Cortex of kidney (tissue), 1 donor: ENCODE measurements at places on chromosomes 5 and 9.

DNA sequence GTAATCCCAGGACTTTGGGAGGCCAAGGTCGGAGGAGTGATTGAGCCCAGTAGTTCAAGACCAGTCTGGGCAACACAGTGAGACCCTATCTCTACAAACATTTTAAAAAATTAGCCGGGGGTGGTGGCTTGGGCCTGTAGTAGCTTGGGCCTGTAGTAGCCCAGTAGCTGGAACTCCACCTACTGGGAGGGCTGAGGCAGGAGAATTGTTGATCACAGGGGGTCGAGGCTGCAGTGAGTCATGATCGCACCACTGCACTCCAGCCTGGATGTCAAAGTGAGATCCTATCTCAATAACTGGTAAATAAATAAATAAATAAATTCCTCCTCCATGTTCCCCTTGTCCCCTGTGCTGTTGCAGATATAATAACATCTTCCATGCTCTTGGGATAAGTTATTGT lies 14.3 kb downstream of the VCAN start:
- no peak for DNase-seq

- DNase-seq, result no peak
Observed at GRCh38 chr5:45225571-45226031, 416.9 kb downstream of the MRPS30 start.

DNA sequence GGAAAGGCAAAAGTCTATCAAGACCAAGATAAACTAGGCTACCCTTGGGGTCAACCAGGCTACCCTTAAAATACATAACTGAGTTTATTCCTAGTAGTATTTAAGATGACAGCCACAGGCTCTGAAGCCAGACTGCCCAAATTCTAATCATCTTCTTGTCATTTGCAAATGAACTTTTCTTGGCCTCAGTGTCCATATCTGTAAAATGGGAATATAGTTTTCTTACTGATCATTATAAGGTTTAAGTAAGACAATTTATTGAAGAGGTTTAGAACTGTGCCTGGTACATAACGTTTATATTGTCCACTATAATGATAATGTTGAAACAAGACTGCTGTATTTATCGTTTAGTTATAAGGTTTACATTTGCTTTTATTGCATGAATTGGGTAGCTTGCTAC lies 112.5 kb downstream of the SLC12A2 start:
- DNase-seq, result no peak

- DNase-seq, result no peak
Observed at GRCh38 chr5:15004506-15004905, 132.9 kb upstream of the ANKH start.

DNA sequence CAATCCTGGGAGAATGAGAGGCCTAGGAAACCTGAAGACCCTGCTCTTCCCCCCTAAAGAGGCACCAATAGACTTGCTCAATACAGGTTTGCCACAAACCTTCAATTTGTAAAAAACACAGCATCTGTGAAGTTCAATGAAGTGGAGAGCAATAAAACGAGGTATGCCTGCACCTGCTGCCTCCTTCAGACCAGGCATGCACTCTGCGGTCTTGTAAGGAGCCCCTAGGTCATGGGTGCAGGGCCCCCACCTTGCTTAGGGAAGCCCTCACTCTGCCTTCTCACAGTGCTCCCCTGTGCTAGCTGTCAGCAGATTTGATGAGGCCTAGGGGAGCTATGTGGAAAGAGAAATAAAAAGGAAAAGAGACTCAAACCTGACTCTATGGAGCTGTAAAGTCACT lies 72.1 kb upstream of the GALNT10 start:
- DNase-seq, result no peak

- no peak for DNase-seq
Observed at GRCh38 chr5:67206461-67206860, 9.9 kb upstream of the CD180 start.

- no peak for DNase-seq
Observed at GRCh38 chr5:115657125-115657880, 31.5 kb upstream of the TMED7 start.

GRCh38 chr5:157528036-157528632 lies 47.4 kb downstream of the ADAM19 start:
- DNase-seq, result no peak

GRCh38 chr9:91903126-91903911 lies 46.7 kb downstream of the ROR2 start:
- DNase-seq, result no peak

DNA sequence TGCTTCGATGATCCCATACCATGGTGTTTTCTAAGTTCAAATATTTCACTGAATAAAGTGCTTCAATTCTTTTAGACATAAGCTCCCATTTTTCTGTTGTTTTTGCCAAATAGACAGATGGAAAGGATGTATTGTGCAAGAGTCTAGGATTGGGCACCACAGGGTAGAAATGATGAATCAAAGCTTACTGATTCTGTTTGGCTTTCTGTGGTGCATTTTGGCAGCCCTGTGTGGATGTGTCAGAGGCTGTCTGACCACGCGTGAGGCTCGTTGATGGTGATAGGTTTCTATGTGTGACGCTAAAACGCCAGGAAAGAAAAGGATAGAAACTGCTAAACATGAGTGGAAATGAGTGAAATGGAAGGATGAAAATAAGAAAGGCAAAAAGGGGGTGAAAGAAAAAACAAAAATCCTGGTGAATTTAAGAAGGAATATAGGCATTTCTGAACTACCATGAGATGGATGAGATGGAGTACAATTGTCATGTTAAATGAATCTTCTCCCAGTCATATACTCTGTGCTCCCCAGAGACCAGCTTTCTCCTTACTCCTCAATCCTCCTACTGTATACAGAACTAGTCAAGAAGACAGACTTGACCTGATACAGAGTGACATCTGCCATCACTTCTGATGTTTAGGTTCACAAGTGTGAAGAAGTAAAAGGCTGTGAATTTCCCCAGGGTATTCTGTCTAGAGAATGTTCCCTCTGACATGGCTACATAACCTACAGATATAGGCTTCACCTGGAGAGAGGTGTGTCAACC lies 54.4 kb downstream of the ANKH start:
- DNase-seq, result no peak

DNA sequence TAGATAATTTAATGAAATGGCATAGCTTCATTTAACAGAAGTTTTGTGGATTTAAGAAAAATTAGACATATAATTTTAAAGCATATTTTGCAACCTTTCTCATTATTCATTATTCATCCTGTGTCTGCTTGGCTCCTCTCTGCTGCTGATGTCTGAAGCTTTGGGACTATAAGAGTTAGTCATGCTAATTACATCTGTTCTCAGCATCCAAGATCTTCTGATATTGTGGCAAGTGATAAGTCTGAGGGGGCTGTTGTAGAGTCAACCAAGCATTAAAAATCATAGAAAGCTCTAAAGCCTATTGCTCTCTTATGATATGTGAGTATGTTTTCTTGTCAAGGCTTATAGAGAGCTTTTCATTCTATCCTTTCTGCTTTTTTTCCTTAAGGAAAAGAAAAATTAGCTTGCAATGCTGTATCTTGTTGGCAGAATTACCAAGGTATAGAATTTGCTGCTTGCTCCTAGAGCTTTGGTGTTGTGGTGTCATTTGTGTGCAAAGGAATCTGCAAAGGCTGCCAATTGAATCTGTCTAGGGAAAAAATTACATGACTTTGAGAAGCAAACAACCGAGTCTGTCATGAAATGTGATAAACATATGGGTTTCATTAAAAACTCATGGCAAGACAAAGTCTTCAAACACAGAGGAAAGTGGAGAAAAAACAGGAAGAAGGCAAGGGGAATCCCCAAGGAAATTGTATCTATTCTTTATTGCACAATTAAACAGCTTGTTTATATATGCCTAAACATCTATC lies 156.1 kb upstream of the DAB2 start:
- no peak for DNase-seq

- no peak for DNase-seq
Observed at GRCh38 chr5:162474239-162474638, 406.7 kb downstream of the GABRG2 start.

- DNase-seq, result no peak
Observed at GRCh38 chr5:113166261-113166660, 189.7 kb downstream of the DCP2 start.

GRCh38 chr5:55338810-55339243 lies 31.0 kb downstream of the MTREX start:
- DNase-seq, result no peak

- DNase-seq, result no peak
Observed at GRCh38 chr5:78779771-78780616, 131.4 kb upstream of the LHFPL2 start.

- DNase-seq, result no peak
Observed at GRCh38 chr5:115465431-115465830, 79.1 kb downstream of the FEM1C start.

DNA sequence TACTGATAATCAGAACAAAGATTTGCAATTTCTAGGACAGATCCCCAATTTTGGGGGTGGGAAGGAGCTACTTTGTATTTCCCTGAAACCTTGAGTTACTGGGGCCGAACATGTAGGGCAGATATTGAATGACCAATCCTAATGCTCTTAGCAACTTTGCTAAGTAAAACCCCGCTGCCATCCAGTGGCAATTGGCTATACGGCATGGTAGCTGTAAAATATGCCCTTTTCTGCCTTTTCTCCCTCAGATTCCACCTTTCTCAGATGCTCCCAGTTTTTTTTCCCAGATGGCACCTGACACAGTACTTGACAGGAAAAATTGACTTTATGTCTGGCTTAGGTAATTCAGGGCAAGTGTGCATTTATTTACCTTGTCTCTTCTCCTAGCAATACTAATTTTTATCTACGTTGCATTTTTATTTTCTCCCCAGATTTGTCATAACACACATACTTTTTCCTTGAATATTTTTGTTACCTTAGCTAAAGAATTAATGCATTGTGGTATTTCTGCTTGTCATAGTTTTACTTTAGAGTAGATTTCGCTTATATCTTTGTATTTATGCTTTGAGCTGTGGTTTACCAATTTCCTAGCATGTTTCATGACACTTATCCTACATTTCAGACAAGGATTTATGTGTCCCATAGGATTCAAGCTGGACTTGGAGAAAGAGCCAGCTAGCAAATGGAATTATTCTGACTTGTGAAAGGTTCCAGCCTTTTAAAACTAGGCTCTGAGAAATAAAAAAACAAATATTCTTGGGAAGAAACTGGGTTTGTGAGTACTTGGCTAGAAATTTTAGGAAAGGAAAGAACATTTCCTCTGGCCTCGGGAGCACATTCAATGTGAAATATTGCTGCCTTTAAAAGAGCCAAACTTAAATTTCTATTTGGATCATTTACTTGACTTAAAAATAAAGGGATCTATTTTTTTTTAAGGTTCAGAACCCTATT lies 37.4 kb downstream of the PIK3R1 start:
- DNase-seq, result no peak

DNA sequence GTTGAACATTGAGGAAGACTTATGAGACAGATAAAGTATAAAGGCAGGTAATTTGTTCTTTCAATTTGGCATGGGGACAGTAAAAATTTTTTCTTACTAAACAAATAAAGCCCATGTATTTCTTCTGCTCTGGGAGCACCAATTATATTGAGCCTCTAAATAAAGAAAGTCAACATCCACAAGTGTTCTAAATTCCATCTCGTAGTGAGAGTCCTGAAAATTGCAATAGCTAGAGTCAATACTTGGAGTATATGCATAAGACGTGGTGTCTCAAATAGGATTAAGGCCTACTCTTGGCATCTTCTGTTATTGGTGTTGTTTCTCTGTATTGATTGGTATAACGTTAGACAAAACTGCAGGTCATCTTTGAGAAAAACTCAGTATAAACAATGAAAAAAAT lies 120.5 kb upstream of the CDKN2B start:
- no peak for DNase-seq

DNA sequence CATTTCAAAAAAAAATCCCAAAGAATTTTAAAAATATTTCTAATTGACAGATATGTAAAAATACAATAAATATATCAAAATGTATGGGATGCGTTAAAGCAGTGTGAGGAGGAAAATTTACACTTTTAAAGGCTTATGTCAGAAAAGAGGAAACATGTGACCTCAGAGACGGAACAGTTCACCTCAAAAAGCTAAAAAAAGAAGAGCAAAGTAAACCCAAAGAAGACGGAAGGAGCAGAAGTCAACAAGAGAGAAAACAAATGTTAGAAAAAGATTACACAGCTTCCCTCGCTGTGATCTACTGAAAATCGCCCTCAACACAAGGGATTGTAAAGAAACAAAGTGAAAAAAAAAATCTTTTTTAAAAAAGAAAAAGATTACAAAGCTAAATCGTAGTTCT lies 186.9 kb downstream of the AUH start:
- DNase-seq, result no peak

- DNase-seq, result no peak
Observed at GRCh38 chr5:176151281-176151680, 86.9 kb upstream of the SIMC1 start.

- no peak for DNase-seq
Observed at GRCh38 chr9:110776221-110776620, 107.6 kb downstream of the MUSK start.

GRCh38 chr9:13053504-13053903 lies 226.0 kb downstream of the MPDZ start:
- DNase-seq, result no peak

- no peak for DNase-seq
Observed at GRCh38 chr5:116032094-116032517, at the start of gene ARL14EPL. Gene ARL14EPL, plus strand, starts transcription at chr5:116032472. Its CDS starts 18,994 bp downstream, at chr5:116051466.

- no peak for DNase-seq
Observed at GRCh38 chr9:31715250-31715649, 669.2 kb upstream of the ACO1 start.

DNA sequence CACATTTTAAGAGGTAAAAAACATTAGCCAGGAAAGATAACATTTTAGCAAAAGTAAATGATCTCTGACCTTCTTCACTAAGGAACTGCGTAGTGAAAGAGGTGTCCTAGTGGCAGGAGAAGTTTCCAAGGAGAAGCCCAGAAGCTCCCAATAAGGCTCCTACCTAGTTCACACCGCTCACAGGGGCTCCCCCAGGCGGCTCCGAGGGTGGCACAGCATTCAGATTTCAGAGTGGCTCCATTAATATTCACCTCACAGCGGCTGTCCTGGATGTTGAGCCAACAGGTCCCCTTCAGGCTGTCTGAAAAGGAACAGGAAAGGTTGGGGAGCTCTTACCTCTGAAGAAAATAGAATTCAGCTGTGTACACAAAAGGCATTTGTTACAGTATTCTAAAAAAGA lies 187.3 kb downstream of the FBN2 start:
- DNase-seq, result no peak

GRCh38 chr9:127599550-127599891 lies 12.6 kb upstream of the STXBP1 start:
- DNase-seq, result no peak

- DNase-seq, result no peak
Observed at GRCh38 chr5:113119246-113119924, 142.8 kb downstream of the DCP2 start.

DNA sequence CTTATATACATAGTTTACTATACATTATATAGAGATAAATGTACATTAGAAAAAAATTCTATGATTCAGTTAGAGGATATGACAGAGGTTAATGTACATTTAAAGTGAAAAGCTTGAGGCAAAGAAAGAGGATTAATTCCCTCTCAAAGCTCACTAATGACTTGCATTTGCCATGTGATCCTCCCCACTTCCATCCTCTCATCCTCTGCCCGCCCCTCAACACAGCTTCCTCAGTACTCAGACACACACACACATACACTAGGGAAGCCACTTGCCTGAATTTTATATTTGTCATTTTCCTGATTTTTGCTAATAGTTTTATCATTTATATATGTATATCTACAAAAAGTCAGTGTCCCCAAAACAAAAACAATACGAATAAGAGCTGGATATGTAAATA lies 764.5 kb downstream of the EFNA5 start:
- DNase-seq, result no peak
